OCI-LY7 (cell line): ENCODE measurements at places on chromosomes 12 and 14.

DNA sequence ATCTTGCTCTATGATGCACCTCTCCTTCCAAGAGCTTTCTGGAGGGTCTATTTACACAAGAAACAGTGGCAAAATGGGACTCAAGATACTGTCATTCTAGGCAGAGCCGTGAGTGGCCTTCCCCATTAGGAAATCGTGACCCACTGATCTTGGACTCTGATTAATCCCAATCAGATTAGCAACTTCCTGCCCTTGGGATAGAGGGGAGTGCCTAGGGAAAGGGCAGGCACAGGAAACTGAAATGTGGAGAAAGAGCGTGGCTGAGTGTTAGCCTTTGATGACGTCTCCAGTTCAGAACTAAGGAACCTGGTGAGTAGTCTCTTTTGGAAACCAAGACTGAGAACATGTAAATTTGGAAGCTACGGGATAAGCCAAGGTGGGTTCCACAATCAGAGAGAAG is 76.1 kb downstream of the NUAK1 start:
- no peak for DNase-seq

DNA sequence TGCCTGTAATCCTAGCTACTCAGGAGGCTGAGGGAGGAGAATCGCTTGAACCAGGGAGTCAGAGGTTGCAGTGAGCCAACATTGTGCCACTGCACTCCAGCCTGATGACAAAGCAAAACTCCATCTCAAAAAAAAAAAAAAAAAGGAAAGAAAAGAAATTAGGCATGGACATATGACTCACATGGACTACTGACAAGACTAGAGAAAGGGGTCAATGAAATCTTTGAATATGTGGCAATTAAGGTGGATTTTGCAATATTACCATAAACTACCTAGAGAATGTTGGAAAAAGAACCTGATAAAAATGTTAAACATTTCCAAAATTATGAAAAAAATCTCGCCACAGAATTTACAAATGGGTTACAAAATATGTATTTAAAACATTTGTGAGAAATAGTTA is 873.6 kb downstream of the C12orf50 start:
- DNase-seq: no peak

DNA sequence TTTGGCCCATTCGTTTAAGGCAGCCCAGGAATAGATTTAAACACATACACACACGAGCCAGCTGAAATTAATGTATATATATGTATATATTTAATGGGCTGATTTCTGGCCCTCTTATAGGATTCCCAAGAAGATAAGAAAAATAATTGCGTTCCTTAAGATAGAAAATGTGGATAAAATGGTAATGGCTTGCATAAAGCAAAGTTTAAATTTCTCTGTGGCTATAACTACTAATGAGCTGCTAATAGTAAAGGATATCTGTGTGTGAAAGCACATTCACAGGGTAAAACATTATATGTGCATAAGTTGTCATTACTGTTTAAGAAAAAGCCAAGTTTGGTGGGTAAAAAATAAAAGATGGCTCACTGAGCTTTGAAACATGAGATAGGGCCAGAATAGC is 133.6 kb upstream of the AMIGO2 start:
- DNase-seq: no peak

DNA sequence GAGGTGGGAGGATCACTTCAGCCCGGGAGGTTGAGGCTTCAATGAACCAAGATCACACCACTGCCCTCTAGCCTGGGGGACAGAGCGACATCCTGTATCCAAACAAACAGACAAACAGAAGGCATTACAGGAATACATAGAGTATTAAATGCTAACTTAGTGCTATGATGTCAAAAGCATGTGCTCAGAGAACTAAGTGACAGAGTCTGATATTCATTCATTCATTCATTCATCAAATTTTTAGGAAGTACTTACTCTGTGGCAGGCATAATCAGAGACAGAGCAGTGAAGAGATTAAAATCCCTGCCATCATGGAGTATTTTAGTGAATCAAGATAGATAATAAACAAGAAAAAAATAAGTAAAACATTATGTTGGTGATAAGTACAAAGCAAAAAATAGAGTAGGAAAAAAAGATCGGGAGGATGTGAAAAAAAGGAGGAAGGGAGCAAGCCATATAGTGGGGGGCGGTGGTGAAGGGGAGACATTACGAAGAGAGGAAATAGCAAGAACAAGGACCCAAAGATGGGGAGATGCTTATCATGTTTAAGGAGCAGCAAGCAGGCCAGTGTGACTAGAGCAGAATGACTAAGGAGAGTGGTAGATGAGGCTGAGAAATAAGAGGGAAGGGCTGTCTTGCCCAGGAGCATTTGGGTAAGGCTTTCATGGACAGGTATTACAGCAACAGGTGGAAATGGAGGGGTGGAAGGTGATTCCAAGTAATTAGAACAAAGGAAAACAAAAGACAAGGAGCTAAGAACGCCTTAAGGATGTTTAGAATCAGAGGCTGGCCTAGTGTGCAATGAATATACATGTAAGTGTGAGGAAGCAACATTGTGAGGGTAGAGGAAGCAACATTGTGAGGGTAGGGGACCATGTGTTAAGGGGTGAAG is 2.8 kb downstream of the MAP4K5 start:
- no peak for DNase-seq

- no peak for DNase-seq
These were observed 31.4 kb downstream of the SSPN start for GRCh38 chr12:26226629-26227360.

DNA sequence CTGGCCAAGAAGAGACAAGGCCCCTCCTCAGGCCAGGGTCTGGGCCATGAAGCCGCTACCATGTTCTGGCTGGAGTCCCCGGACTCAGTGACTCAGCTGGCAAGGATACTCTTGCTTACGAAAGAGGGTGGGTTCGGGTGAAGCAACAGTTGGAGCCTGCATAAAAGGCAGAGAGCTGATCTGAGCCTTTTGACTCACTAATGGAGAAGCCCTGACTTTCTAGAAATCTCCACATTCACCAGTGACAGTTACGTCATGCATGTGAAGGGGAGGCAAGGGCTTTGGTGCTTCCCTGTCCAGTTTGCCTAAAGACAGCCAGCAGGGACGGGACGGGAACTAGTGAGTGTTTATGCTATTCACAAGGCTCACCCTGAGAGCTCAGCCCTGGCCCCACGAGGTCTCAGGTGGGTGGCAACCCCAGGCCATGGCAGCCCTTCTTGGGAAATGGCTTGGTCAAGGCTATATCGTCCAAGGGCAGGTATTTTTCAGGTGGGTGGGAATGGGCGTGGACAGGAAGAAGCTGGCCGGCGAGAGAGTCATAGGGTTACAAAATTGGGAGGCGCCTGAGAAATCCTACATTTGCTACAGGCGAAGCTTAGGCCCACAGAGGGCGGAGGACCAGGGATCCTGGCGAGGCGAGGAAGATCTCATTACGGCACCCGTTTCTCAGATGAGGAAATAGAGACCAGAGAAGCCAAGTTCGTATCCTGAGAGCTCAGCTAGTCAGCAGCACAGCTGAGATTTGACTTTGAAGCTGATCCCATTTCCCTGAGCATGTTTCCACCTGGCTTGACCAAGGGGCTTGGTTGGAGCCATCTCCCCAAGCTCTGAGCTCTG is 314.6 kb downstream of the BCL11B start:
- no peak for DNase-seq

GRCh38 chr12:123388951-123389559 is 5.1 kb downstream of the KMT5A start:
- no peak for DNase-seq

GRCh38 chr14:50762001-50762930 is 68.7 kb downstream of the NIN start:
- no peak for DNase-seq

- no peak for DNase-seq
These were observed 1.1 kb upstream of the NUDT4 start for GRCh38 chr12:93376436-93377251.

- DNase-seq: no peak
These were observed 54.6 kb downstream of the GTF2A1 start for GRCh38 chr14:81166121-81166520.

- no peak for DNase-seq
These were observed 444.1 kb downstream of the RAD51B start for GRCh38 chr14:68263563-68264259.

GRCh38 chr12:20751046-20751445 is 55.9 kb downstream of the SLCO1C1 start:
- DNase-seq: no peak
